Left lung (tissue), 14 donors: ENCODE measurements at places on chromosomes 2 and 18.

- no peak for DNase-seq
Measured at GRCh38 chr2:223585666-223586065, 16.5 kb downstream of the SCG2 start.

GRCh38 chr2:104929663-104930062 is 75.7 kb downstream of the POU3F3 start:
- no peak for DNase-seq

DNA sequence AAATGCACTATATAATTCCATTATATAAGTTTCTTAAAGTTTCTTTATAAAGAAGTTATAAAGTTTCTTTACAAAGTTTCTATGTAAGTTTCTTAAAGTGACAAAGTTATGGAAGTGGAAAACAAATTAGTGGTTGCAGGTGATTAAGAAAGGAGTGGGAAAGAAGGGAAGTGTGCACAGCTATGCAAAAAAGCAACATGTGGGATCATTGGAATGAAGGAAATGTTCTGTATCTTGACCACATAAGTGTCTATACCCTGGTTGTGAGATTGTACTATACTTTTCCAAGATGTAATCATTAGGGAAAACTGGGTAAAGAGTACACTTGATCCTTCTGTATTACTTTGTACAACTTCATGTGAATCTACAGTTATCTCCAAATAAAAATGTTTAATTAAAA is 1541.1 kb downstream of the LRP1B start:
- no peak for DNase-seq

DNA sequence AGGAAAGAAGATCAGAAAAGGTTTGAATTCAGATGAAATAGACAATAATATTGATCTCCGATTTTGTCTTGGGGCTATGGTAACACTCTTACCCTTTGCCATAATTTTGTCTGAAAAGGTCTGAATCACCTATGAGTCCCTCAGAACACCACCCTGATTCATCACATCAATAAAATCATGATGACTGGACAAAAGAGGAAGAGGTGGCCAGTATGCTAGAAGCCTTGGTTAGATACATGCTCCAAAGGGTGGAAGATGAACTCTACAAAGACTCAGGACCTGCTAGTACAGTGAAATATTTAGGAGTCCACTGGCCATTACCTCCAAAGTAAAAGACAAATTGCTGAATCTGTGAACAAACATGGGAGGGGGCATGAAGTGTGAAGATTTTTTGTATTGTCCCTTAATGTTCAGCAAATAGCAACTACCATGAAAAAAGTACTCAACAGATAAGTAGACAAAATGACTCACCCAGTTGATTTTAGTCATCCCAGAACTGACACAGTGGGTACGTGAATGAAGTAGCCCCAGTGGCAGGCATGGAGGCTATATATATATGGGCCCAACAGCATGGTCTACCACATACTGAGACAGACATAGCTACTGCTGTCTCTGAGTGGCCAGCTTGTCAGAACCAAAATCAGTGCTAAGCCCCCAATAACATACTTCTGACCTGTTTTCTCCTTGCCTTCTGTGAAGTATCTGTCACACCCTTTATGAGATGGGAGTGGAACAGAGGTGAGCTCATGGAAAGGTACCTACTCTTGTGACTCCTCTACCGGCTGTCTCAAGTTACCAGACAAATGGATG is 36.5 kb upstream of the GLS start:
- DNase-seq = no peak

DNA sequence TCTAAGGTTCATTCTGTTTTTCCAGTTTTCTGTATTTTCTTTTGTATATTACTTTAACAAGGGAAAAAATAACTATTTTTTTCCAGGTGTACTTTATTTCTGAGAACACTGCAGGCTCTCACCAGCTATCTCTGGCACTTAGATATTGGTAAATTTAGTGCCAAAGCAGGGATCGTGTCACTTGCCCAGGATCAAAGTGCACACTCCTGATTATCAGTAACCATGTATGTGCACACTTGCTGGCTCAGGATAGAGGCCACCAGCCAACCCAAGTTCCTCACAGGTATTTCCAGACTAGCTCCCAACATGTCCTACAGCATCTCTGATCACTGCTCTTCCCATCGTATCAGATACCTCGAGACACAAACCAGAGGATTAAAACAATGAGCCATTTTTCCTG is 5.8 kb upstream of the FZD5 start:
- DNase-seq = no peak

DNA sequence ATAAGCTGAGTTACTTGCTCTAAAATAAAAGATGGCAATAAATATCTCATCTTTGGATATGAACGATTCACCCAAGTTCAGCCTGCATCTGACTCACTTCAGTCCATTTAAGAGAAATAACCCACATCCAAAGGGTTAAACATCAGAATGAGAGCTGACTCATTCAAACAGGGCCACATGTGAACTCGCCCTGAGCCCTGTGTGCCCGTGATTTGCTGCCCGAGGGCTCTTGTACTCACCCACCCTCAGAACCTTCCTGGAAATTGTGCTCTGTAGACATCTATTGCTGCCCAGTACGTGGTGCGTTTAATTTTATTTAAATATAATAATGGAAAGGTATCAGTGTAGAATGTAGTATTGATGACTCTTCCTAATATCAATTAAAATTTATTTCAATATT is 66.9 kb upstream of the RBM44 start:
- DNase-seq = no peak

DNA sequence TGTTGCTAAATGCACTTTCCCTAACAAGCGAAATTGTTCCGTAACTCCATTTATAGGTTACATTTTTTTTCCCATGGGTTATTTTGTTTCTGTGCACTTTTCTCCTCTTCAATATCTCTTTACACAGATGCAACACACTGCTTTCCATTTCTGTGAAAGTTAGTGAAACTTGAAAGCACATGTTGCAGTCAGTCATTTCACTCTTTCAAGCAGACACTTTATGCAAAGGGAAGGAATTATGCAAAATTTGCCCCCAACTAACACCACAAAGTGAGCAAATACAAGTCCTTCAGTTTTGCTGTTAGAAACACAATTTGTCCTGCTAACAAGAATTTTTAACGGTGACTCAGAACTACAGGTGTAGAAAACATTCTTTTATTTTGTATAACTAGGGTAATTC is 124.8 kb downstream of the PTH2R start:
- no peak for DNase-seq

DNA sequence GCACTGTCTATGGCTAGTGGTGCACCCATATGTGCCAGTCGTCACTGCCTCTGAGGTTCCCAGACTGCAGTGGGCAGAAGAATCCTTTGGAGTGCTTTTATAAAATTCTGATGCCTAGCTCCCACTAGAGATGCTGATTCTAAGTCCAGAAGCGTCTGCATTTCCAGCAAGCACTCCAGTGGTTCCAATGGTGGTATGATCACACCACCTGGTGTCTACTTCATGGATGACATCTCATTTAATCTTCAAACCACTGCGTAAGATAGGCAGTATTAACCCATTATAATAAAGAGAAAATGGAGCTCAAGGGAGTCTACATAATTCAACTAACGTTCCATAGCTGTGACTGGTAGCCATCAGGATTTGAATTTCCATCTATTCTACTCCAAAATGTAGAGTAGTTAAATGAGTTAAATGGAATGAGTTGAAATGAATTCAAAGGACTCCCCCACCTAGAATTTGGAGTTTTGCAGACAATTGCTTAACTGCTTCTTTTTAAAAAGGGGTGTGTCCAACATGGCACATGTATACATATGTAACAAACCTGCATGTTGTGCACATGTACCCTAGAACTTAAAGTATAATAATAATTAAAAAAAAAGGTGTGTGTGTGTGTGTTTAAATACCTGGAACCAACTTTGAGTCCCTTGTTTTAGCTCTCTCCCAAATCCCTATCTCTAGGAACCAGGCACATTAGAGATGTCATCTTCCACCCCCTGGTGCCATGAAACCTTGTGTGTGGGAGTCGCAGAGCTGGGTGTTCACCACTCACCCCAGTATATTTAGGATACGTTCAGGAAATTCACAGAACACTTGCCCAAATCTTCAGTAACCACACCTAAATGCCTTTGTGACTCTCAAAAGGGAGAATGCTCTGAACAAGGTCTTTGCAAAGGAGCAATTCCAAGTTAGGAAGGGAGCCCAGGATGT is 14.1 kb downstream of the LAMA3 start:
- DNase-seq = no peak

GRCh38 chr18:63970809-63971205 is 926 bp downstream of the SERPINB8 start:
- no peak for DNase-seq

GRCh38 chr2:168749297-168749696 is 53.1 kb upstream of the NOSTRIN start:
- DNase-seq = no peak

DNA sequence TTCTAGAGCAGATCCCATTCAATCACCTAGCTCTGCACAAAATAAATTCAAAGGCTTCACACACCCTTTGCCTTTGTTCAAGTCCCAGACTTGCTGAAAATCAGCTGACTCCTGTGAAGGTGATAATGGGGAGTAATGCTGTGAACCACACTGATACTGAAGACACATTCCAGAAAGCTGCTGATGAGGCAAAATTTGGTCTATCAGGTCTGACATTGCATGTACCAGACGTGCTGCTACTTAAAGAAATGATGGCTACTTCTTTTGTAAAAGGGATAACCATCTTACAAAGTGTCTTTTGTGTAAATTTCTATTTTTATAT is 7.8 kb upstream of the CTIF start:
- no peak for DNase-seq

GRCh38 chr2:32865399-32866068 is 81.2 kb upstream of the LTBP1 start:
- DNase-seq = no peak

DNA sequence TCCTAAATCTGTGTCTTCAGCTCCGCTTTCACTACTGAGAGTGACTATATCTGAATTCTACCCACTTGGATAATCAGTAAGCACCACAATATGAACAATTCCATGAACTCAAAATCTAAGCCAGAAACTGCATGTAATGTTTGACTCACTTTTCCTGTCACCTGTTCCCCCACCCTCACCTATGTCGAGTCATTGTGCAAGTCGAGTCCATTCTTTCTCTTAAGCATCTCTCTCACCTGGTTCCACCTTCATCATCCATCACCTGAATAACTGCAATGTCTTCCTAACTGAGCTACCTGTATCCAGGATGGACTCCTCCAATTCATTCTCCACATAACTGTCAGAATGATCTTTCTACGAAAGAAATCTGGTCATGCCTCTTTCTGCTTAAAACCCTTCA is 58.2 kb downstream of the PPP1R1C start:
- no peak for DNase-seq

DNA sequence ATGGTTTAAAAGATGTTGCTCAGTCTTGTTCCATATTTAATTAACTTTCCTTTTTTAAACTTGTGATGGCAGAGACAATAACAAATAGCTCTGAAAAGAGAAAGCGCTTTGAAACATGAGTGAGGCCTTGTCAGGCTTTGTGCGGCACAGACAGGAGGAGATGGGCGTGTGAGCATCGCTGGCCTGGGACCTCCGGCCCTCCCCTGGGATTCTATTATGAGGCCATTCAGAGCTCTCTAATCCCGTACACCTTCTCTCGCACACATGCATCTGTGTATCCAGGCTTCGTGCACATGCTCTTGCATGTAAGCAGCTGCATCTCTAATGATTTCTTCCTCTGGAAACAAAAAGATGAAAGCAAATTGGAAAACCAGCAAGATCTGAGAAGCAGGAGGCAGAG is 313.7 kb downstream of the ZNF521 start:
- no peak for DNase-seq

- DNase-seq = no peak
Measured at GRCh38 chr2:198757069-198757468, 700.7 kb downstream of the SATB2 start.

DNA sequence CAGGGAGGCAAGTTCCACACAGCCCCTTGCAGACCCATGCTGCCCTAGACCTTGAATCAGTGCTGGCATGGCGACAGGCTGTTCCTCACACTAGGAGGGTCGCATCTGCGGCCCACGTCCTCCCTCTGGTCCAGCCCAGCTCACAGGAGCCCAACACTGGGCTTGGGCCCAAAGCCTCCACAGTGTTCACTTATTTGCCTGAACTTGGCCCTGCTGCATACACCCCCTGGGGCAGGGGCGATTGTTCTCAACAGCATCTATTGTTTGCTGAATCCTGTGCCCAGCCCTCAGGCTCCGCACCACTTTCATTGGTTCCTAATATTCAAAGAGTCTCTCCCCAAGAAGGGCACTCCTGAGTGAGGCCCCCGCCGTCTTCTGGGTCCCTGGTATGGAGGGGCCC is 90.7 kb downstream of the ZBTB7C start:
- no peak for DNase-seq

GRCh38 chr18:10591896-10592295 is 66.1 kb downstream of the NAPG start:
- no peak for DNase-seq

DNA sequence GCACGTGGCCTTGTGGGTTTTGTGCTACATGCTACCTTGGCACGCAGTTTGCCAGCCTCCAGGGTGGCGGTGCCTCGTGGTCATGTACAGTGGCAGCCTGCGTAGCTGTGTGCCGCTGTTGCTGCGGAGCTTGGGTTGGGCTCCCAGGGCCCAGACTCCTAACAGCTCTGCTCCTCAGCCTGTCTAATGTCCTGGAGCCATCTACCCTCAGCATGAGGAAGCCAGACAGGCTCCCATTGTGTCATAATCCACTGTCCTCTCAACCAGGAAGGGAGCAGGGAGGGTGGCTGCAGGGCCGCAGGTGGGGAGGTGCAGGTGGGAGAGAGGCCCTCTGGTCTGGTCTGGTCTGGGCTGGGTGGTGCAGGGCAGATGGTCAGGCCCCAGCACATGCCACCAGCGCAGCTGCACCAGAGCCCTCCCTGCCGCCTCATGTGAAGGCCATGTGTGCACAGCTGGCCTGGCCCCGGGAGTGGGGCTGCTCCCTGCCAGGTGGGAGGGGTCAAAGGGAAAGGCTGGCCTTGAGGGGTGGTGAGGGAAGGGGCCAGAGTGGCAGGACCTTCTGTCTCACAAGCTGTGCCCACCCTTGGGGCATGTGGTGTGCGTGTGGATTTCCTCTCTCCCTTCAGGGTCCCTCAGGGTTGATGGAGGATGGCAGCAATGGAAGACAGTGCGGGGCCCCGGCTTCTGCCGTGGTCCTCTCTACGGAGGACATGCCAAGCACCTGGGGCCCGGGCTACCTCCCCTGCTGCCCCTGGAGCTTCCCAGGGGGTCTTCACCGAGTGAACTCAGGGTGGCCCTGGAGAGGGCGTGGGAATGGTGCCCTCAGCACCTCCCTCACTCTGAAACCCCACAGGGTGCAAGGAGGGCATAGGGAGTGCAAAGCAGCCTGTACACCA is 4.8 kb downstream of the ATOH8 start:
- no peak for DNase-seq

DNA sequence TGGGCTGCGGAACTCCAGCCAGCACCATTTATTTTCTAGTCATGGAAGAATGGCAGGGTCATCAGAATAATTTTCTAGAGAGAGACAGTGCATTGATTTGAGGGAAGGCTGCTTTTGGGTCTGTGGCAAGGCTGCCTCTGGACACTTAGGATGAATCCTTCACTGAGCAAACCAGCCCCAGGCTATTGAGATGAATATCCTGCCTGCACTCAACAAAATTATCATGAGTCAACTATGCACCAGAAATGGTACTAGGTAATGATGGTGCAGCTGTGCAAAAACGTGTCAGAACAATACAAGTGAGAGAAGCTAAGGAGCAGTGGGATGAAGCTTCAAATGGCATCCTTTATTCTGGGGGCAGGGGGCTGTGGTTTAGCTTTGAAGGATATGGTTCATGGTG is 115.8 kb downstream of the SPHKAP start:
- no peak for DNase-seq
